Natural killer cell (primary cell): ENCODE measurements at places on chromosomes 7 and 10. TPM values are rescaled to one million over a fixed set of nuclear protein-coding genes. Genes with fewer than 3 reads are reported as not detected.
A peak's percentile ranks its signal among the peaks of the same experiment; 100 is the strongest.

The LFNG gene
- total RNA-seq = 140 TPM

The OR6B1 gene
- total RNA-seq = not detected

The GPC2 gene
- total RNA-seq = 2.3 TPM

The CFAP43 gene
- 0.16 TPM for total RNA-seq

The CYP26C1 gene
- not detected for total RNA-seq

The CDNF gene
- total RNA-seq = 1.9 TPM

The KIAA1217 gene
- total RNA-seq = not detected

The FAM107B gene
- total RNA-seq = 165 TPM

The ZNF365 gene
- 4.0 TPM for total RNA-seq

GRCh38 chr10:120495226-120496009, 38.4 kb downstream of the PLPP4 start:
- no peaks in the 10 kb centered on the region for H3K4me1 ChIP-seq
- H3K36me3 ChIP-seq = no peaks in the 10 kb centered on the region
- H3K27ac ChIP-seq = no peak overlapping the region

- H3K27ac ChIP-seq = no peak overlapping the region
- H3K4me1 ChIP-seq = no peaks in the 10 kb centered on the region
- H3K36me3 ChIP-seq = no peaks in the 10 kb centered on the region
- no peak overlapping the region for H3K4me3 ChIP-seq
- no peak for DNase-seq
- H3K27me3 ChIP-seq = no peaks in the 10 kb centered on the region
Measured at GRCh38 chr7:132214452-132214851, 361.8 kb downstream of the PLXNA4 start.

GRCh38 chr7:20233362-20233761, 16.2 kb upstream of the MACC1 start:
- H3K36me3 ChIP-seq = no peaks in the 10 kb centered on the region
- H3K4me1 ChIP-seq = no peaks in the 10 kb centered on the region
- no peak for DNase-seq
- no peak overlapping the region for H3K27ac ChIP-seq

DNA sequence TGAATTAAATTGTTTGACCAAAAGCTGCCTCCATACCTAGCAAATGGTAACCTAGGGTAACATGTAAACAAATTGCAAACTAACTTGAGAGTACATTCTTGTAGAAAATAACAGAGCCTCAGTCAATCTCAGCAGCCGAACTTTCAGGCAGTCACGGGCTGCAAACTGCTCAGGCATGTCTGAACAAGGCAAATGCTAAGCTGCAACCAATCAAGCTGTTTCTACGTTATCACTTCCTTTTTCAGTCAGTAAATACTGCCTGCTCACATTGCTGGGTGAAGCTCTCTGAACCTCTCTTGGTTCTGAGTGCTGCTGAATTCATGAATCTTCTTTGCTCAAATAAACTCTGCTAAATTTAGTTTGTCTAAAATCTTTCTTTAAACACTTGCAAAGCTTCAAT, 1212.4 kb downstream of the SORCS1 start:
- H3K4me3 ChIP-seq = no peak overlapping the region
- no peak overlapping the region for H3K27ac ChIP-seq
- DNase-seq = no peak
- no peaks in the 10 kb centered on the region for H3K36me3 ChIP-seq

DNA sequence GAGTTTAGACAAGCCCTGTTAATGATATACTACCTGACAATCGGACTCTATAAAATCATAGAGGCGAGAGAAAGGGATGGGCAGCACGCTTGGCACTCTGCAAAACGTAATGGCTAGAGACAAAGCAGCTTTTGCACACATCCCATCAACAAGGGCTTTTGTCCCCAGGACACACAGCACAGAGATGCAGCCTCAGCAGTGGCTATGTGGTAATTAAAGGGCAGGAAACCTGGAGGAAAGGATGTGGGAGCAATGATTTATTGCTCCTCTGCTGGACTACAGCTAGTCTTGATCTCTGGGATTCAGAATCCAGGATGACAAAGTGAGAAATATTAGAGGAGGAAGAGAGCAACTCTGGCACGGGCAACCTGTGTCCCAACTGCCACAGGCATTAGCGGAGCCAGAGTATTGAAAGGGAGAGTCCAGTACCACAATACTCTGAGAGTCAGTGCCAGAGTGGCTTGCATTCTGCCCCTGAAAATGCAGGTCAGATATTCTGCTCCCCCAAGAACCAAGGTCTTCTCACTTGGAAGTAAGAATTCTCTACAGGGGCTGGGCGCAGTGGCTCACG, 96.5 kb downstream of the ARMH3 start:
- no peaks in the 10 kb centered on the region for H3K4me1 ChIP-seq
- no peaks in the 10 kb centered on the region for H3K27me3 ChIP-seq
- peaks cover 19% of the 10 kb centered on the region for H3K36me3 ChIP-seq
- no peak for DNase-seq
- no peak overlapping the region for H3K27ac ChIP-seq

GRCh38 chr7:27952456-27953285, 212.7 kb downstream of the TAX1BP1 start:
- no peaks in the 10 kb centered on the region for H3K27me3 ChIP-seq
- H3K4me1 ChIP-seq = no peaks in the 10 kb centered on the region
- DNase-seq = peak; percentile 23
- H3K36me3 ChIP-seq = no peaks in the 10 kb centered on the region
- no peak overlapping the region for H3K4me3 ChIP-seq

DNA sequence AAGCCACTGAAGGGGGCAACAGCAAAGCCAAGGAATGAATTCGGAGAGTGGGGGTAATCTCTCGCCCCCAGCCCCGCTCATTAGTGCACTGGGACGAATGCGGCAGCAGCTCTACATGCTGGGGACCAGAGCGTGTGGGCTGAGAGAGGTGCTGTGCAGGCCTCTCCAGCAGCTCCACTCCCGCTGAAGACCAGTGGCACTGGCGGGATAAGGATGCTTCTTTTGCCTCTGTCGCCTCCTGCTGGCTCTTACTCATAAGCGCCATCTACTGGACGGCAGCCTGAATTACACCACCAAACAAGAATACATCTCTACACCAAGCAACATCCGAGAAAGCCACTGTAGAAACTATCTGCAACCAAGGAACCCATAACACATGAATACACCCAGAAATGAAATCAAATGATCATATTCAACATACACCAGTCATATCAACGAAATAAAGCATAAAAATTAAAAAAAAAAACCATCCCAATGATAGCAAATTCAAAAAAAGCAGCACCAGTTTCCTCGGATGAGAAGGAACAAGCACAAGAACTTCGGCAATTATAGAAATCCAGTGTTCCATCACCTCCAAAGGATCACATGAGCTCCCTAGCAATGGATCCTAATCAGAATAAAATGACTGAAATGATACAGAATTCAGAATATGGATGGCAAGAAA, 79.0 kb upstream of the TMEM168 start:
- no peaks in the 10 kb centered on the region for H3K27me3 ChIP-seq
- H3K27ac ChIP-seq = no peak overlapping the region
- DNase-seq = peak; percentile 41
- H3K4me3 ChIP-seq = no peak overlapping the region

DNA sequence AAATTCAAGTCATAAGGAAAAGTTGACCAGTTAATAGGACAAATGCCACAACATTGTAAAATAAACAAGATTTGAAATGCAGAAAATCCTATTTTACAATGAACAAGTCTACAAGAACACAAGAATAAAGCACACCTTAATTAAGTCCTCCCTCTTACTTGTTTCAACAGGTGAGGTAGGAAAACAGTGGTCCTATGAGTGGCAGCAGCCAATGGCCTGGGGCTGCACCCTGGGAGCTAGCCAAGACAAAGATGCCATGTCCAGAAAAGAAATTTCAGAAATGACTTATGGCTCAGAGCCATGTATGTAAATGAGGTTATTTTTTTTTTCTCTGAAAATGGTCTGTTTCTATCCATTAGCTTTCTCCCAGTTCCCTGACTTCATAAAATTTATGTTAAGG, 14.3 kb downstream of the KLLN start:
- no peaks in the 10 kb centered on the region for H3K36me3 ChIP-seq
- no peaks in the 10 kb centered on the region for H3K27me3 ChIP-seq
- DNase-seq = no peak
- no peak overlapping the region for H3K27ac ChIP-seq
- H3K4me1 ChIP-seq = no peaks in the 10 kb centered on the region

DNA sequence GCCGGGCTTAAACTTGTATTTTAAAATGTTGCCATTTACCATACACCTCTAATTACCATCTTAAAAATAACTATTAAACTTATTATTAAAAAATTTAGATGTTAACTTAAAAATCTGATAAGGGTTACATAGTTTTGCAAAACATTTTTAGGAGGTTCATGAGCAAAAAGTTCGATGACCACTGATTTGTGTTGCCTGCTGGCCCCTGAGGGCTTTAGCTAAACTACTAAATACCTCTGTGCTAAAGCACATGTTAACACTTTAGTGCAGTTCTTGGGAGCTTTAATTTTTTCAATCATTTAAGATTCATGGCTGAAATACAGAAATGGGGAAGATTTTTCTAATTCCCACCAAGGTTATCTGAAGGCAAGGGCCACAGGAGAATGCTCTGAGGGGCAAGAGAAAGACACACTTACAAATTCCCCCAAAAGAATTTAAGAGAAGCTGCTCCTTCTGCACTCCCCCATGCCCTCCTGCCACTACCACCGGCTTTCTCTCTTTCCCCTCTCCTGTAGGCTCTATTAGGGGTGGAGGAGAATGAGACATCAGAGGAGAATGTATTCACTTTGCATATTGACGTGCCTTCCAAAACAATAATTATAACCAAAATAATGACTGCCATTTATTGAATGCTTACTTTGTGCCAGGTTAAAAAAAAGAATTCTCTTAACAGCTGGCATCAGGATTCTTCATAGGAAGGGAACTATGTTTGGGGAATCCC, 106.2 kb downstream of the RTKN2 start:
- H3K27me3 ChIP-seq = no peaks in the 10 kb centered on the region
- no peak for DNase-seq
- H3K4me1 ChIP-seq = no peaks in the 10 kb centered on the region
- no peaks in the 10 kb centered on the region for H3K36me3 ChIP-seq
- no peak overlapping the region for H3K4me3 ChIP-seq

GRCh38 chr7:76121044-76121443, 73.1 kb downstream of the MDH2 start:
- no peaks in the 10 kb centered on the region for H3K4me1 ChIP-seq
- no peak overlapping the region for H3K4me3 ChIP-seq
- no peak for DNase-seq
- H3K27ac ChIP-seq = no peak overlapping the region
- H3K27me3 ChIP-seq = no peaks in the 10 kb centered on the region
- no peaks in the 10 kb centered on the region for H3K36me3 ChIP-seq

DNA sequence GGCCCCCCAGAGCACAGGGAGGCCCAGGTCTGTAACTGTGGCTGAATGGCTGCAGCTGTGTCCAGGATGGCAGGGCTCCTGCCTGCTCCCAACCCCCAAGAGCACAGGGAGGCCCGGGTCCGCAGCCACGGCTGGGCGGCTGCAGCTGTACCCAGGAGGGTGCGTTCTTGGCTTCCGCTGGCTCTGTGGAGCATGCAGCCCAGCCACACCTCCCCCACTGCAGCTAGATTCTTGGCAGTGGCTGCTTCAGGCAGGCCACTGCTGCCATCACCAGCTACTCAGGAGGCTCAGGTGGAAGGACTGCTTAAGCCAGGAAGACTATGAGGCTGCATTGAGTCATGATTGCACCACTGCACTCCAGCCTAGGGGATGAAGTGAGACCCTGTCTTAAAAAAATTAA, 27.9 kb downstream of the C7orf25 start:
- H3K4me1 ChIP-seq = peaks cover 15% of the 10 kb centered on the region
- DNase-seq = no peak
- no peak overlapping the region for H3K4me3 ChIP-seq
- no peaks in the 10 kb centered on the region for H3K27me3 ChIP-seq
- no peaks in the 10 kb centered on the region for H3K36me3 ChIP-seq

DNA sequence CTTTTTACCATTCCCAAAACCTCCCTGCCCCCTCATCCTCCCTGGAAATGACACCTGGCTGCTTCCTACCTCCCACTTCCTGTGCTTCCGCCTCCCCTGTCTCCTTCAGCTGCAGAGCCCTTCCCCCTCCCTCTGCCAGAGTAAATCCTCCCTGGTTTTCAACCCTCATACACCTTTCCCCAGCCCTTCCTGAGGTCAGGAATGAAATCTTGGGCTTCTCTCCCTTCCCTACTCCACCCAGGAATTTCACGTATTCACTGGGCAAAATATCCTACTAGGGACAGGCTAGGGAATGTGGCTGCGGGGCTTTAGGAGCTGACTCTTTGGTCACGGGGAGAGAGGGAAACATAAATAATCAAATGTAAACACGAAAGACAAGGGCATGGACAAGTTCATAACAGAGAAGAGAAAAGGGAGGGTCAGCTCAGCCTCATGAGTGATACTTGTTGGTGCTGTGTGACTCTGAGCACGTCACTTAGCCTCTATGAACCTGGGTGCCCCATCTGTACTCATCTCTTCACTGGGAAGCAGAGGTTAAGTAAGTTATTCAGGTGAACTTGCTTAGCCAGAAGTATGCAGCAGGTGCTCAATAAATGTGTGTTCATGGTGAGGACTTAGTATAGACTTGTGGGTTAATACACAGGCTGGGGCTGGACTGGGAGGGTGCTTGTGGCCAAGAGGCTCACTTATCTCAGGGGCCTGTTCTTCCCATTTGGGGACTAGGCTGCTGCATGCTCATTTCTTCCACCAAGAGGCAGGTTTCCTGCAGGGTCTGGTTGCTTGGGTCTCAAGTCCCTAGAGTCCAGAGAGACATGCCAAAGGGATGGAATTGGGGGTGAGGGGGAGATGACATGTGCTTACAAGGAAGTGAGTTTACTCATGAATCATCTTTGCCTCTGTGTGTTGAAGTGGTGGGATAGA, 10.0 kb upstream of the DUSP5 start:
- no peak overlapping the region for H3K4me3 ChIP-seq
- H3K36me3 ChIP-seq = no peaks in the 10 kb centered on the region
- DNase-seq = no peak
- H3K4me1 ChIP-seq = no peaks in the 10 kb centered on the region
- no peaks in the 10 kb centered on the region for H3K27me3 ChIP-seq

DNA sequence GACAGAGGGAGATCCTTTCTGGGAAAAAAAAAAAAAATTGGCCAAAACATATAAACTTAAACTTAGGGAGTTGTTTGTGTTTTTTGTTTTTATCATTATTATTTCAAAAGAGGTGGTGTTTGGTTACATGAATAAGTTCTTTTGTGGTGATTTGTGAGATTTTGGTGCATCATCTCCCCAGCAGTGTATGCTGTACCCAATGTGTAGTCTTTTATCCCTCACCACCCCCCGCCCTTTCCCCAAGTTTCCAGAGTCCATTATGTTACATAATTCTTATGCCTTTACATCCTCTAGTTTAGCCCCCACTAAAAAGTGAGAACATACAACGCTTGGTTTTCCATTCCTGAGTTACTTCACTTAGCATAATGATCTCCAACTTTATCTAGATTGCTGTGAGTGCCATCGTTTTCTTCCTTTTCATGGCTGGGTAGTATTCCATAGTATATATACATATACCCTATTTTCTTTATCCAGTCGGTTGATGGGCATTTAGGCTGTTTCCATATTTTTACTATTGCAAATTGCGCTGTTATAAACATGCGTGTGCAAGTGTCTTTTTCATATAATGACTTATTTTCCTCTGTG, 148.1 kb upstream of the ZNF92 start:
- no peak for DNase-seq
- H3K4me1 ChIP-seq = no peaks in the 10 kb centered on the region
- H3K27ac ChIP-seq = no peak overlapping the region
- no peak overlapping the region for H3K4me3 ChIP-seq
- H3K36me3 ChIP-seq = no peaks in the 10 kb centered on the region
